ENCODE measurements at places on chromosomes 1 and 21. TPM values are rescaled to one million over a fixed set of nuclear protein-coding genes. Genes with fewer than 3 reads are reported as not detected.

Gene AADACL4
- not detected for polyA plus RNA-seq

Gene HSPB7
- 4.3 TPM for polyA plus RNA-seq

Gene OR10J1
- not detected for polyA plus RNA-seq

Gene RSBN1
- polyA plus RNA-seq, result 4.6 TPM

Gene SH2D2A
- not detected for polyA plus RNA-seq

Gene CELA2A
- polyA plus RNA-seq, result not detected

Gene OXCT2
- polyA plus RNA-seq, result 0.22 TPM

Gene CSF1
- polyA plus RNA-seq, result 22.0 TPM

Gene KCND3
- 0.03 TPM for polyA plus RNA-seq

DNA sequence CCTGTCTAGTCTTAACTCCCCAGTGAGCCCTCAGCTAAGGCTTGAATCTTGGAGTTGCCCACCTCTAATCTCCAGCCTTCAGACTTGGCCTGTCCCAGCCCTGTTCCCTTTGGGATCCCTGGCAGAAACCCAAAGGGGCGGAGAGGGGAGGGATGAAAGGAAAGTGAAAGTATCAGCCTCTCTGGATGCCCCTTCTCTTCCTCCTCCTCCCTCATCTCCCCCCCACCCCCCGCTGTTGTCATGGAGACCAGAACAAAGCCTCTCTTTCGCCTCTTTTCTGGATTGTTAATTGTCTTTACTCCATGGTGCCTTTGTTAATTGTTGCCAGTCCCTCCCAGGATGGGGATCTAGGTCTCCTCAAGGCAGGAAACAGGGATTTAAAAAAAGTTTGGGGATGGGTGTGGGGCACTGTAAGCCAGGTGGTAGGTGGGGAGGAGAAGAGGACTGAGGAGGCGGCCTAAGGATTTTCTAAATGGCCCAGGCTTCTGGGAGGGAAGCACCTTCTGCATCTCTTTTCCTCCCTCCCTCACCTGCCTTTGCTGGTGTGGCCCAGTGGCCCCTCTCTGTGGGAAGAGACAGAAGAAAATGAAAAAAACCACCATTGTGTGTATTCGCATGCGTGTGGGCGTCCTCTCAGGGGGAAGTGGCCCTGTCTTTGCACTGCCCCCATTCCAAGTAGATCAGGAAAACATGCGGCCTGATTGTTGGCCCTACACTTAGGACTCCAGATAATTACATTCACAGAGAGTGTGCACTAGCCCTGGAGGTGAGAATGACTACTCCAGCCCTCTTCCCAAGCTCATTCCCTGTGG, 7.5 kb upstream of the SOX13 start:
- H3K36me3 ChIP-seq, result no peaks in the 10 kb centered on the region
- no peaks in the 10 kb centered on the region for H3K4me1 ChIP-seq
- H3K4me3 ChIP-seq, result no peak overlapping the region
- peak; percentile 12 for DNase-seq
- H3K27me3 ChIP-seq, result peaks cover 4% of the 10 kb centered on the region
- no peak overlapping the region for H3K27ac ChIP-seq

- H3K4me1 ChIP-seq, result no peaks in the 10 kb centered on the region
- H3K4me3 ChIP-seq, result no peak overlapping the region
- H3K27ac ChIP-seq, result no peak overlapping the region
- no peak for DNase-seq
- H3K27me3 ChIP-seq, result no peaks in the 10 kb centered on the region
- no peaks in the 10 kb centered on the region for H3K36me3 ChIP-seq
Observed at GRCh38 chr21:22346576-22346975, 1348.4 kb downstream of the NCAM2 start.

DNA sequence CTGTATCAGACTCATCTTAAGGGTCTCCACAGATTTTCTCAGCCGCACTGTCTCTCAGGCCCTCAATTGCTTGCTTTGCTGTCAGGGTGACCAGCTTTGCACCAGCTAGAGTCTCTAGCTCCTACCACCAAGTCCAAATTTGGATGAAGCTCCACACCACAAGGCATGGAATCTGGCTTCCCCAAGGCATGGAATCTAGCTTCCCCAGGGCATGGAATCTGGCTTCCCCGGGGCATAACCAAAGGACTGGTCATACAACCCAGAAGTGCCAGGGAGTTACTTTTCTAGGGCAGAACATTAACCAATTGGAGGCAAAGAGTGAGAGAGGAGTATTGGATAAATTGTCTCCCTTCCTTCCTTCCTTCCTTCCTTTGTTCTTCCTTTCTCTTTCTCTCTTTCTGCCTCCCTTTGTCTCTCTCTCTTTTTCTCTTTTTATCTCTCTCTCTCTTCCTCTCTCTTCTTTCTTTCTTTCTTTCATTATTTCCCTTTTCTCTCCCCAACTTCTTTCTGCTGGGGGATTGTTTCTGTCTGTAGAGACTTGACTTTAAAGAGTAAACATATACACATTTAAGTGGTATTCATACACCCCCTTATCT, 76.9 kb upstream of the HAO2 start:
- no peak for DNase-seq
- H3K27ac ChIP-seq, result no peak overlapping the region
- H3K4me1 ChIP-seq, result no peaks in the 10 kb centered on the region
- H3K27me3 ChIP-seq, result peaks cover 3% of the 10 kb centered on the region
- H3K36me3 ChIP-seq, result no peaks in the 10 kb centered on the region

- DNase-seq, result peak; percentile 15
- no peaks in the 10 kb centered on the region for H3K4me1 ChIP-seq
- H3K27ac ChIP-seq, result no peak overlapping the region
- no peaks in the 10 kb centered on the region for H3K36me3 ChIP-seq
- H3K4me3 ChIP-seq, result no peak overlapping the region
- H3K27me3 ChIP-seq, result no peaks in the 10 kb centered on the region
Observed at GRCh38 chr1:193456811-193457280, 270.4 kb upstream of the B3GALT2 start.

DNA sequence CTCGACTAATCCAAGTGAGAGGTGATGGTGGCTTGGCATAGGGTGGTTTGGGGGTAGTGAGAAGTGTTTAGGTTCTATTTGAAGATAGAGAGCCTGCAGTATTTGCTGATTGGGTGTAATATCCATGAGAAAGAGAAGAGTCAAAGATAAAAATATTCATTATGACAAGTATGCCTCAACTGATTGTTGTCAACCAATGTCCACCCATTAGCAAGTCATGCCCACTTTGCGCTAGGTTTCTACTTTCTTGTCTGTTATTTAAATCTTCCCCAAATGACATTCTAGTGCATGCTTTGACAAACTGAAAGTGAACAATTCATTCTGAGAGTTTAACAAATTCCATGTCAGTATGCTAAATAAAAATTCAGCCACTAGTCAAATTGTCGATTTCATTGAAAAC, 3.8 kb upstream of the XCL1 start:
- no peaks in the 10 kb centered on the region for H3K36me3 ChIP-seq
- peaks cover 3% of the 10 kb centered on the region for H3K27me3 ChIP-seq
- no peak for DNase-seq
- no peak overlapping the region for H3K4me3 ChIP-seq
- no peaks in the 10 kb centered on the region for H3K4me1 ChIP-seq

DNA sequence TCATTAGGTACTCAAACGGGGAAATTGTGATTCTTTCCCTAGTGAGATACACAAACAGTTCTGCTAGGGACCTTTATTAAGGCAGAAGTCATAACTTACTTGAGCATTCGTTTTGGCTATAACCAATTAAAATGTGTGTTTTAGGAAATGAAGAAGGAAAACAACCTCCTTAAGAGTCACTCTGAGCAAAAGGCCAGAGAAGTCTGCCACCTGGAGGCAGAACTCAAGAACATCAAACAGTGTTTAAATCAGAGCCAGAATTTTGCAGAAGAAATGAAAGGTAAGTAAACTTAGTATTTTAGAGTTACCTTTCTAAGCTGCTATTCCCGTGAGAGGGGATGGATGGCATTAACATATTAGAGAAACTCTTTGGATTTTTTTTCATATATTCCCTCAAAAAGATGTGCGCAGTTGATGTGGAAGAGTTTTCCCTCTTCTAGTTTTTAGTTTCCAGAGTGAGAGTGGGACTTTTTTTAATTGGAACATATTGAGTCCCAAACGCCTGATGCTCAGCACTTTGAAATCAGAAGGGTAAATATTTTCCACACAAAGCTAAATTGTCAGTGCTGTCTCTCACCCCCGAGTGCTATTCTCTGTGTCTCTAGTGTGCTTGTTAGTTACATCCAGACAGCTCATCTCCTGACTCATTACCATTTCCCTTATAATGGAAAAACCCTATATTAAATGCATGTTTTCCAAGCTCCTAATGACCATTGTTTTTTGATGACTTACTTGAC, 34.9 kb downstream of the CENPF start:
- DNase-seq, result peak; percentile 69
- no peak overlapping the region for H3K4me3 ChIP-seq
- H3K36me3 ChIP-seq, result no peaks in the 10 kb centered on the region
- H3K4me1 ChIP-seq, result peaks cover 10% of the 10 kb centered on the region

DNA sequence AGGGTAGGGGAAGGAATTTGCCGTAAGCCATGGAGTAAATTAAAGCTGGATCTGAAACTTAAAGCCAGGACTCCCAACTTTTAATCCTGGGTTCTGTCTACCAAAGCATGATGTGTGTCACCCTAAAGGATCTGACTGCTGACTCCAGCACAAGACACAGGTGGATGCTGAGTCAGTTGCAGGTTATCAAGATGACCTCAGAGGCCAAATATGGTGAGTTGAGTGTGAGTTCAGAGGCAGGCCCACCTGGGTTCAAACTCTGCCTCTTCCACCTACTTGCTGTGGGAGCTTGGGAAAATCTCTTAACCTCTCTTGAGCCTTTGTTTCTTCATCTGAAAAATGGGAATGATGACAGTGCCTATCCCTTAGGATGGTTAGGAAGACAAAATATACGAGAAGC, 16.7 kb upstream of the LDLRAP1 start:
- H3K4me3 ChIP-seq, result no peak overlapping the region
- no peaks in the 10 kb centered on the region for H3K36me3 ChIP-seq
- H3K27ac ChIP-seq, result no peak overlapping the region
- no peak for DNase-seq
- no peaks in the 10 kb centered on the region for H3K4me1 ChIP-seq

- H3K36me3 ChIP-seq, result no peaks in the 10 kb centered on the region
- no peaks in the 10 kb centered on the region for H3K27me3 ChIP-seq
- H3K27ac ChIP-seq, result no peak overlapping the region
- no peaks in the 10 kb centered on the region for H3K4me1 ChIP-seq
- DNase-seq, result no peak
Observed at GRCh38 chr1:50982611-50983010, 12.6 kb downstream of the CDKN2C start.

- no peak overlapping the region for H3K27ac ChIP-seq
- H3K36me3 ChIP-seq, result no peaks in the 10 kb centered on the region
- no peaks in the 10 kb centered on the region for H3K27me3 ChIP-seq
Observed at GRCh38 chr1:49298304-49298703, 521.6 kb upstream of the BEND5 start.

- H3K4me3 ChIP-seq, result no peak overlapping the region
- no peak overlapping the region for H3K27ac ChIP-seq
- H3K4me1 ChIP-seq, result no peaks in the 10 kb centered on the region
- peaks cover 33% of the 10 kb centered on the region for H3K27me3 ChIP-seq
Observed at GRCh38 chr1:3454811-3455618, 550 bp downstream of the ARHGEF16 start.

GRCh38 chr1:236494586-236495466, 29.0 kb upstream of the LGALS8 start:
- H3K4me1 ChIP-seq, result no peaks in the 10 kb centered on the region
- H3K4me3 ChIP-seq, result no peak overlapping the region
- no peaks in the 10 kb centered on the region for H3K36me3 ChIP-seq
- H3K27ac ChIP-seq, result no peak overlapping the region
- H3K27me3 ChIP-seq, result peaks cover 2% of the 10 kb centered on the region
- DNase-seq, result peak; percentile 18

DNA sequence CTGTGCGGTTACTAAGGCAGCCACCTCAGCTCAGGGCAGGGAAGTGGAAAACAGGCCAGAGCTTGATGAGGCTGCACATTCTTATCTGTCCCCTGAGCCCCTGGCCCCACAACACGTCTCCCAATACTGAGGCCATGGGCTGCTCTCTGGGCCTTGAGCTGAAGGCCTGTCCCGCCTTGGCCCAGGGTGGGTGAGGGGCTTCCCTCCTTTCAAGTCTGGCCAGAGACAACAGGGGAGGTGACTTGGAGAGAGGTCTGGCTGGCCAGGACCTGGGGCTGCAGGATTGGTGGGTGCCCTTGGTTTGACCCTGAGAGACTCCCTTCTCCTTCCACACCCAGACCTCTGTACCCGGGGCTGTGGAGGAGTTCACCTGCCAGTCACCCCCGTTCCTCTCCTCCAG, 563.8 kb downstream of the PTPRU start:
- DNase-seq, result no peak
- no peaks in the 10 kb centered on the region for H3K4me1 ChIP-seq
- no peaks in the 10 kb centered on the region for H3K36me3 ChIP-seq
- no peak overlapping the region for H3K4me3 ChIP-seq
- H3K27ac ChIP-seq, result no peak overlapping the region

- no peaks in the 10 kb centered on the region for H3K36me3 ChIP-seq
- H3K4me3 ChIP-seq, result no peak overlapping the region
- DNase-seq, result no peak
Observed at GRCh38 chr21:31880816-31881215, 8.0 kb downstream of the HUNK start.

DNA sequence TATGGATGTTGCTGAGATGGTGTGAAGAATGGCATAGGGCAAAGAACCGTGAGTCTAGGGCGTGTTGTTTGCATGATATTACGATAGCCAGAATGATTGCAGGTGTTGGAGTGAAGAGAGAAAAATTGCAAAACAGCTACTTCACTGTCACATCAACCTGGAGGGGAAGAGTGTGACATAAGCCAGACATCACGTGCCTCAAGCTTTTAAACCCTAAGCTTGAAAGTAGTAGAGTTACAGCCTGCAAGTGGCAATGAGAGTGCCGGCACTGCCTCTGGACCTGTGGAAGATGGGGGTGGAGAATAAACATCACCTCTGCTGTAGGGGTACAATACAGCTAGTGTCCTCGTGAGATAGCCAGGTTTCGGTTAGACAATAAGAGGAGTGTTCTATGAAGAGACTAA, 11.1 kb downstream of the EEIG2 start:
- H3K27me3 ChIP-seq, result no peaks in the 10 kb centered on the region
- no peaks in the 10 kb centered on the region for H3K4me1 ChIP-seq
- H3K4me3 ChIP-seq, result no peak overlapping the region
- no peak overlapping the region for H3K27ac ChIP-seq
- H3K36me3 ChIP-seq, result no peaks in the 10 kb centered on the region

- DNase-seq, result no peak
- peaks cover 5% of the 10 kb centered on the region for H3K4me1 ChIP-seq
- H3K36me3 ChIP-seq, result no peaks in the 10 kb centered on the region
- peaks cover 72% of the 10 kb centered on the region for H3K27me3 ChIP-seq
Observed at GRCh38 chr1:3396411-3396810, 58.1 kb upstream of the ARHGEF16 start.

GRCh38 chr1:117599286-117600221, 6.3 kb upstream of the TENT5C start:
- no peak overlapping the region for H3K27ac ChIP-seq
- no peak for DNase-seq
- no peak overlapping the region for H3K4me3 ChIP-seq
- H3K27me3 ChIP-seq, result peaks cover 13% of the 10 kb centered on the region
- no peaks in the 10 kb centered on the region for H3K36me3 ChIP-seq

- no peaks in the 10 kb centered on the region for H3K27me3 ChIP-seq
- no peak overlapping the region for H3K27ac ChIP-seq
- H3K36me3 ChIP-seq, result no peaks in the 10 kb centered on the region
- H3K4me3 ChIP-seq, result no peak overlapping the region
- DNase-seq, result no peak
Observed at GRCh38 chr21:32867597-32867996, 96.0 kb upstream of the PAXBP1 start.

GRCh38 chr1:225834417-225835329, 24.7 kb downstream of the EPHX1 start:
- H3K27me3 ChIP-seq, result no peaks in the 10 kb centered on the region
- DNase-seq, result peak; percentile 52
- H3K27ac ChIP-seq, result peak overlapping the region; percentile 55
- H3K4me3 ChIP-seq, result no peak overlapping the region

GRCh38 chr1:32486463-32487113, 21.7 kb downstream of the ZBTB8B start:
- no peaks in the 10 kb centered on the region for H3K4me1 ChIP-seq
- no peaks in the 10 kb centered on the region for H3K36me3 ChIP-seq

All from IMR-90 (cell line).